ENCODE measurements at places on chromosomes 4 and X.

GRCh38 chr4:38529189-38530115 is 134.5 kb upstream of the KLF3 start:
- no peak for DNase-seq

GRCh38 chr4:127209580-127210095 is 423.1 kb upstream of the INTU start:
- no peak for DNase-seq

- DNase-seq: no peak
Measured at GRCh38 chr4:22634541-22635181, 58.1 kb upstream of the GBA3 start.

GRCh38 chrX:84710611-84711010 is 208.4 kb upstream of the HDX start:
- no peak for DNase-seq

DNA sequence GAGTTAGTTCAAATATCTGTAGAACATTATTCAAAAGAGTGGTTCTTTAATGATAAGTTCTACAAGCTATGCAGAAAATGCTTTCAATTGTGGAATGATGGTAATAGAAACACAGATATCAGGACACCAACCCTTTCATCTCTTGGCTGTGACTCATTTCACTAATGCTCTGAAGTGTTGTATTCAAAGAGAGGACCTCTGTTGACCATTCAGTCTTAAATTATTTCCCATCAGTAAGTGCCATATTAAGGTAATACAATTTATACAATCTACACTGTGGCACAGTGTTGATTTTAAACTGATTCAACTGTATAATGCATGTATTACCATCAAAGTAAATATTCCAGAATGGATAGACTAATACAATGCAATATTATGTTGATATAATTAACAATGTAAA is 289.0 kb upstream of the ADGRL3 start:
- no peak for DNase-seq

DNA sequence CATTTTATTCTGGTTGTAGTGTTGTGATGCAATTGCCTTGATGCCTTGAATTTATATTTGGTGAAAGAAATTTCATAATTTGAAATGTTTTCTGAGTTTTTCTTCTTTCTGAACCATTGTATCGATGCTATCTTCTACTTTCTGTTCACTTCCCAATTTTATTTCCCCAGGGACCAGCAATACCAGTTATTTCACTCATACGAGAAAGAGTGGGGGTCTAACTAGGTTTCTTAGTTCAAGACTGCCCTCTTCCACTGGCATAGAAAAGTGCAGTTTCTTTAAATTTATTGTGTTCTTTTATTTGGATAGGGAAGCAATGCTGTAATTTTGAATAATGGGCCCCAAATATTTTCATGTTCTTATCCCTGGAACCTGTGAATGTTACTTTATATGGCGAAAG is 544.0 kb upstream of the ADGRL3 start:
- no peak for DNase-seq

- DNase-seq: no peak
Measured at GRCh38 chr4:145480257-145480656, 1.4 kb upstream of the SMAD1 start.

DNA sequence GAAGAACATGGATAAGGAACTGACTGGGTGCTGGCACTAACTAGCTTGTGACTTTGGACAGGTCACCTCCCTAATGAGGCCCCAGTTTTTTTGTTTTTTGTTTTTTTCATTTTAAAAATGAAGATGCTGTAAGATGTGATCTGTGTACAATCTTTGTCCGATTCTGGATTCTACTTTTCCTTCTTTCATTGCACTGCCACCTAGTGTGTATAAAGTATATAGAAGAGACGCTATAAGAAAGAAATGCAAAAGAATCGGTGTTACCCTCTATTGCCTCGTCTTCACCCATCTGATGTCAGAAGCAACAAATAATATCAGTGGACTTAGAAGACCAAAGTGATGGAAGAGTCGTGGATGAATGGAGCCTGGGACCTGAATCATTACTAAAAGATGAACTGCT is 58.6 kb upstream of the P2RY10 start:
- no peak for DNase-seq

GRCh38 chrX:38149016-38149415 is 71.7 kb downstream of the SRPX start:
- no peak for DNase-seq

- DNase-seq: no peak
Measured at GRCh38 chrX:100681599-100681998, 37.6 kb downstream of the SRPX2 start.

DNA sequence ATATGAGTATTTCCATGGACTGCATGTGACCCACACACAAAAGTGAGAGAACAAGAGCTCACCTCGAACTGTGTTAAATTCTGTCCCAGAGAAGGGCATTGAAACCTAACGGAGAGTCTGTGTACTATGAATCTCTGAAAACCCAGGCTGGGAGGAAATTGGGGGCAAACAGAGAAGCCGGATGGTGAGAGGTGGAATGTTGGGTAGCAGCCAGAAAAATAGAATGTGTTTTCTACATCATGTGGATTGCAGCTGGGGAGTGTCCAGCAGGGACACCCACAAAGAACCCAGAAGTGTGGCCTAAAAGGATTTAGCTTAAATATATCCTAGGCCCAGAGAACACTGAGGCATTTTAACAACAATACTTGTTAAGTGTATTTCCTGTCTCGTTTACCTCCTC is 38.6 kb downstream of the MND1 start:
- DNase-seq: no peak

DNA sequence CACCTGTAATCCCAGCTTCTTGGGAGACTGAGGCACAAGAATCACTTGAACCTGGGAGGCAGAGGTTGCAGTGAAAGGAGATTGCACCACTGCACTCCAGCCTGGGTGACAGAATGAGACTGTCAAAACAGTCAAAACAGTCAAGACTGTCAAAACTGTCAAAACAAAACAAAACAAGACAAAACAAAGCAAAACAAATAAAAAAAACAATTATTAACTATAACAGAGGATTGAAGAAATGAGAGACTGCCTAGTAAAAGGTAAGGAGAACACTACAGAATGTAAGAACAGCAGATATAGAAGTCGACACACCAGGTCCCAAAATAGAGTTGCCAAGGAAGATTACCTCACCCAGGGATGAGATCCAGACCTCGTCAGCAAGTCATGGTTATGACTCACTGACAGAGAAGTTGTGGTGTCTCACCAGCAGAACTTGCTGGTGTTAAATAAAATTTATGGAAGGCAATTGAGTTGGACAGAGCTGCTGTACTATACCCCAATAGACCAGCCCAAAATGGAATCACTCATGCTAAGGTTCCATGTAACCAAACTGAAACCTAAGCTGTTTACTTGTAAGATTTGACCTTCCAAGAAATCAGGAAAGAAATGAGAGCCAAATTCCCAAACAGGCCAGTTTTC is 32.1 kb upstream of the GK start:
- no peak for DNase-seq

DNA sequence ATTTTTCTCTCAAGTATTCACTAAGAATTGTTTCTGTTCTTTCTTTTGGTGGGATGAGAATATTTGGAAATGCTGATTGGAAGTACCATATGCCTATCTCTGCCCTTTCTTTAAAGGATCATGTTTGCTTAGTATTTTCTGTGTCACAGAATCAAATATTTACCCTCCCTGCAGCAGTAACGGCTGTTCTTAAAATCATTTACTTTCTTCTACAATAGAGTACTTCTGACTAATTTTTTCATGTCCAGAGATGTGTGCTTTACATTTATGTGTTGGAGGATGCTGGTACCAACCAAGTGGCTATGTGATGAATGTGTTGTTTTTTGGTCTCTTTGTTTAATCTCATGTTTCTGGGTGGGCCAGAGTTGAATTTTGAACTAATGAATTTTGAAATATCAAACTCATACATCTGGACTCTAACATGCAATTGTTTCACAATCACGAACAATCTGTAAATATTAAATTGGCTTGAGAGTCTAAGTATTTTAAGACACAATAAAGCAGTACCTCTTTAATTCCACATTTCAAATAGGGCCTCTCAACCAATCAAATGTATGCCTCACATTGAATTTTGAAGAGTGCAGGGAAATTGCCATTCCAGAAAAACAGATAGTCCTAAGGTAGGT is 59.4 kb upstream of the ARSJ start:
- no peak for DNase-seq

GRCh38 chr4:3340038-3340699 is 47.3 kb downstream of the RGS12 start:
- no peak for DNase-seq

GRCh38 chrX:27796640-27797257 is 11.0 kb upstream of the MAGEB10 start:
- DNase-seq: no peak

DNA sequence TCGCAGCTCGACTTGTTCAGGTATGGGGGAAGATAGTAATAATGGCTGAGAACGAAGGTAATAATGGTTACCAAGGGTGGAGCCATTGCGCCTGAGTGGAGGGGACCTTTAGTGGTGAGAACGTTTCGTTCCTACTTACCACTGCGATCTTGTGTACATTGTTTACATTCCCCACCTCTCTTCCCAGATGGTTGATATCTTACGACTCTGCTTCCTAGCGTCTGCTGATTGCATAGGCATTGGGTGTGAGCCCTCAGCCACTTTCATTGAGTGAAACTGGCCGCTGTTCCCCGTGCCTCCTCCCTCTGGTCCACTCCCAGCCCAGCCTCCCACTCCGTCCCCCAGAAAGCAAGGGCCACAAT is 850 bp downstream of the IGBP1 start:
- no peak for DNase-seq

- DNase-seq: peak; percentile 29
Measured at GRCh38 chr4:47913861-47914219, 543 bp downstream of the NFXL1 start.

DNA sequence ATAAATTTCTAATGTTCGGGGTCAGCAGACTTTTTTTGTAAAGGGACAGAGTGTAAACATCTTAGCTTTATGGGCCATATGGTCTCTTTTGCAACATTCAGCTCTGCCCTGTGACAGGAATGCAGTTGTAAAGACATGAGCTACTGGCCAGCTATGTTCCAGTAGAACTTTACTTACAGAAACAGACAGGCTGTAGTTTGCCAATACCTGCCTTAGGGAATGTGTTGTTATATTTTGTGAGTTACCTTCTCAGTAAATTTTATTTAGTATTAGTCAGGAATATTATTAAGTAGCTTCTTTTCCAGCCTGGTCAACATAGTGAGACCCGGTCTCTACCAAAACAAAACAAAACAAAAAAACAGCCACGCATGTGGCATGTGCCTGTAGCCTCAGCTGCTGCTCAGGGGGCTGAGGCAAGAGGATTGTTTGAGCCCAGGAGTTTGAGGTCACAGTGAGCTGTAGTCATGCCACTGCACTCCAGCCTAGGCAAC is 48.7 kb downstream of the HTT start:
- DNase-seq: no peak

- no peak for DNase-seq
Measured at GRCh38 chr4:148790691-148791090, 348.5 kb upstream of the NR3C2 start.

DNA sequence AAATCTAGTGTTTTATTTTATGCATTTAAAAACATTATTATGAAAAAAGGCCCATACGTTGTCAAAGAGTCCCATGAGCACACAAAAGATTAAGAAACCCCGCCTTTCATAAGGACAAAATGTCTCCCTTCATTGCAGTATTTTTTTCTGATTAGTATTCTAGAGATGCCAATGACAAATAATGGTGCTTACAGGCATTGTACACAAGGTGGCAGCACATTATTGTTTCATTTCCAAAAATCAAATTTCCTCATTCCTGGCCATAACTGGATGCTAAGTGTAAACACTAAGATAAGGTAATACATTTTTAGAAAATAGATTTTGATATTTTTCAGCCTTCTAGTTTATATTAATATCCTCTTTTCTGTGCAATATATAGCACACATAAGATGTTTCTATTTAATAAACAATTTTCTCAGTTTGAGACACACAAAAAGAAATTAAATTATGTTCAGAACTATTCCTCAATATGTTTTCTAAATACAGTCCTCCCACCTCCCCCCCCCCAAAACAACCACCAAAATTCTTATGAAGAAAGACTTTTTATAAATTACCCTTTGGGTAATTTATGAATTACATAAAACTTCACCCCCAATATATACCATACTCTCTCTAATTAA is 47.7 kb downstream of the TIGD2 start:
- no peak for DNase-seq

- no peak for DNase-seq
Measured at GRCh38 chr4:40200875-40201801, 4.3 kb downstream of the RHOH start.

DNA sequence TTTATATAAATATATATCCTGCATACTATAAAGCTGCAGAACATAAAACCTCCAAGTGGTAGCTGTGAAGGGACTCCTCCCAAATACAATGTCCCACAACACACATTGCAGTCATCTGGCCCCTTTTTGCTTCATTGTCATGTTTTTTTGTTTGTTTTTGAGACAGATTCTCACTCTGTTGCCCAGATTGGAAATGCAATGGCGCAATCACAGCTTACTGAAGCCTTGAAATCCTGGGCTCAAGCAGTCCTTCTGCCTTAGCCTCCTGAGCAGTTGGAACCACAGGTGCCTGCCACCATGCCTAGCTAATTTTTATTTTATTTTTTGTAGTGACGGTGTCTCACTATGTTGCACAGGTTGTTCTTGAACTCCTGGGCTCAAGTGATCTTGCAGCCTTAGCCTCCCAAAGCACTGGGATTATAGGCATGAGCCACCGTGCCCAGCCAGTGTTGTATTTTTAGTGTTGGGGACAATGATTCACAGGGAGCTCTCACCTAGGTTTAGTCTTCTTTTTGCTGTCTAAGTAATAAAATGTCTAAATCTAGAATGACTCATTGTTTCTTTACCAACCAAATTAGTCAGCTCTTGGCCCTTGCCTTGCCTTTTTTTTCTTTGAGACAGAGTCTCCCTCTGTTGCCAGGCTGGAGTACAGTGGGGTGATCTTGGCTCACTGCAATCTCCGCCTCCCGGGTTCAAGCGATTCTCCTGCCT is 24.0 kb upstream of the XIAP start:
- no peak for DNase-seq

- no peak for DNase-seq
Measured at GRCh38 chrX:39985071-39985470, 112.7 kb downstream of the BCOR start.

GRCh38 chr4:6988016-6988715 is 55.0 kb upstream of the TADA2B start:
- no peak for DNase-seq

- no peak for DNase-seq
Measured at GRCh38 chr4:98573791-98574190, 84.6 kb downstream of the TSPAN5 start.

DNA sequence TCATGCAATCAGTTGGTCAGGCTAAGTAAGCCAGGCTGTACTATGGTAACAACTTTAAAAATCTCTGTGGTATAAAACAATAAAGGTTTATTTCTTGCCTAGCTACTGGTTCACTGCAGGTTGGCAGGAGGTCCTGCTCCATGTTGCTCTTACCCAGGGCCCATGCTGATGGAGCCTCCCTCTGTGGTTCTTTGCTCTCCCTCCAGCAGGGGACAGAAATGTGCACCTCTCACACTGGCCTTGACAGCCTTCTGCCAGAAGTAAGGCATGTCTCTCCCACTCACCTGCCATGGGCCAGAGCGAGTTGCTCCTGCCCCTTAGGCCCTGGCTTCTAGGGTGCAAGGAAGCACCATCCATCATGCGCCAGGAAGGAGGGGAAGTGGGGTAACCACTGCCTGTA is 31.1 kb downstream of the CLDN22 start:
- no peak for DNase-seq
